A673 (cell line): ENCODE measurements at places on chromosomes 5 and 9.
A peak's percentile ranks its signal among the peaks of the same experiment; 100 is the strongest.

DNA sequence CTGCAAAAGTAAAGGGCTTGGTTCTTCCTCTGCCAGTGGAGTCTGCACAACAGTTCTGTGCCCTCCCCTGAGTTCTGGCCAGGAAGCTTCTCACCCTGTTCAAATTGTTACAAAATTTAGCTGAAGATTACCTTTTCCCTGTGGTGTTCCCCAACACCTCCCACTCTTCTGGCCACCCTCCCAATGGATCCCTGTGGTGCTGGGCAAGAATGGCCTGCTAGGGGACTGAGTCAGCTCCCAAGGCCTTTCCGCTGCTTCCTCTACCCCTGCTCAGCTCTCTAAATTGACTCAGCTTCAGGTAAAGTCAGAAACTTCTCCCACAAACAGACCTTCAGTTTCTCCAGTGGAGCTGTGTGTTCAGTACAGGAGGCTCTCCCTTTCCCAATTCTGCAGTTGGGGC, 186.0 kb downstream of the NR2F1-AS1 start:
- no peak for DNase-seq

GRCh38 chr5:137401946-137402345, 97.2 kb downstream of the SPOCK1 start:
- no peak for DNase-seq

GRCh38 chr5:62007457-62007856, 298.5 kb upstream of the KIF2A start:
- DNase-seq, result no peak

DNA sequence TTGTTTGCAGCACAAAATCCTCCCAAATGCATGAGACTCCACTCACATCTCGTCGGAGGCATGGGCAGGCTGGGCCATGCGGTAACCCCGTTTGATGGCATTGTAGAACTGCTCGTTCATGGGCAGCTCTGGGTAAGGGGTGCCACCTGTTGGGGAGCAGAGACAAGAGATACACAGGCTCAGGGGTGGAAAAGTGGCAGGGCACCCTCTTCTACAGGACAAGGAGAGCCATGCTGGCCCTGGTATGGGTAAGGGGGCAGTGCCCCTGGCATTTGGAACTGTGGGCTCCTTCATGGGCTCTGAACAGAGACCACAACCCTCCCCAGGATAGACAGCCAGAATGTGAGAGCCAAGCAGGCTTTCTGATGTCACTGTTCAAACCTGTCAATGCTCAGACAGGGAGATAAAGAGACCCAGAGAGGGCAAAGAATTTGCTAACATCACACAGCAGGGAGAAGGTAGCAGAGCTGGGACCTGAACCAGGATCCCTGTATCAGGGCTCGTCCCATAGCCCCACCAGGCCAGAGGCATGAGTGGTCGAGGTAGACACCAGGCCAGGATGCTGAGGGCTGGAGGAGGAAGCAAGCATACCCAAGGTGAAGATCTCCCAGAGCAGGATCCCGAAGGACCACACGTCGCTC, 33.2 kb upstream of the CSF1R start:
- DNase-seq, result no peak

- DNase-seq, result peak; percentile 48
These were observed 11.2 kb downstream of the IER5L start for GRCh38 chr9:129166623-129167557.

DNA sequence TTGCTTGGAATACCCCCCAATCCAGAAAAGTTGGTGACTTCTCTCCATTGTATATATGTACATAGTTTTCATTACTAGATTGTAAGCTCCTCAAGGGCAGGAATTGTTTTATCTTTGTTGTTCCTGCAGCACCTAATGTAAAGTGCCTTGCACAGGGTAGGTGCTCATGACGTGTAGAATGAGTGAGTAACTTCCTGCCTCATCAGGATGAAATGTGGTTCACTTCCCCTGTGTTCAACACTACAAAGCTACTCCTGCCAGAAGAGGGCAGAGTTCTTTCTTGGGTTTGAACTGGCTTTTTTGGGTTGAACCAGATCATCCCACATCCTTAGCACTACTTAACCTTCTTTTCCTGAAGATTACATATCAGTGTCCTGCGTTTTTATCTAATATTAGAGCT, 23.9 kb downstream of the GTF3C4 start:
- DNase-seq, result no peak
